ENCODE measurements at places on chromosomes 6 and 20. TPM values are rescaled to one million over a fixed set of nuclear protein-coding genes. Genes with fewer than 3 reads are reported as not detected.

The PAX1 gene
- total RNA-seq, result not detected

The BTN1A1 gene
- 0.28 TPM for total RNA-seq

The MAPK14 gene
- total RNA-seq, result 33.2 TPM

GRCh38 chr6:108638993-108639392 lies 78.3 kb downstream of the FOXO3 start:
- H3K4me1 ChIP-seq, result peaks cover 2% of the 10 kb centered on the region
- H3K27ac ChIP-seq, result no peak overlapping the region
- H3K36me3 ChIP-seq, result no peaks in the 10 kb centered on the region
- no peak for DNase-seq
- H3K4me3 ChIP-seq, result no peak overlapping the region
- no peaks in the 10 kb centered on the region for H3K27me3 ChIP-seq

DNA sequence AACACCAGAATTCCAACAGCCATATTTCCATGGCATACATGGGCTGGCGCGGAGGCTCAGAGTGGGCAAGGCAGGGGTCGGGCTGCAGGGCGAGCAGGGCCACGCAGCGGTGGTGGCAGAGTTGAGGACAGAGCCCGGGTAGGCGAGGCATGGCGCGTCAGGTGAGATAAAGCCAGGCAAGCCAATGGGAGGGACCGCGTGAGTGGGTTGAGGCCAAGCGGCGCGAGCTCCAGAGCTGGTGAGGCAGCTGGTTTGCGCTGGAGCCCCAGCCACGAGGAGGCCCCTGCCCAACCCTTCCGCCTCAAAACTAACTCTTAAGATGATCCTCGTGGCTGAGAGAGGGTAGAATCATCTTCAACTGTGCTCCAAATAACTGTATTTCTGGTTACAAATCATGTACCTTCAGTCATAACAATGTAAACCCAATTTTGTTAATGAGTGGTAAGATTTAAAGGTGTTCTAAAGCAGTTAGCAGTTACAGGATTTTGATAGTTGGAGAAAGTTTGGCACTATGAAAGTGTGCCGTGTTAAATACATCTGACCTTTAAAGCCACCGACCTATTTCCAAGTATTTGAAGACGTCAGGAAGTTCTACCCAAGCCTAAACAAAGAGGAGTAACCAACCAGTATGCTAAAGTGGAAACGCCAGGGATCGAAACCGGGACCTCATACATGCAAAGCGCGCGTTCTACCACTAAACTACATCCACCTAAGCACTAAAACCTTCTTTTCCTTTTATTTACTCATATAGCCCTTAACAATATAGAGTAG lies 107.9 kb downstream of the GPX5 start:
- H3K36me3 ChIP-seq, result no peaks in the 10 kb centered on the region
- H3K27me3 ChIP-seq, result peaks cover 10% of the 10 kb centered on the region
- DNase-seq, result no peak
- no peak overlapping the region for H3K27ac ChIP-seq
- H3K4me3 ChIP-seq, result peak overlapping the region; percentile 16

The MMS22L gene
- total RNA-seq, result 35.8 TPM

The CAP2 gene
- 10.0 TPM for total RNA-seq

The LCA5 gene
- total RNA-seq, result 3.6 TPM

DNA sequence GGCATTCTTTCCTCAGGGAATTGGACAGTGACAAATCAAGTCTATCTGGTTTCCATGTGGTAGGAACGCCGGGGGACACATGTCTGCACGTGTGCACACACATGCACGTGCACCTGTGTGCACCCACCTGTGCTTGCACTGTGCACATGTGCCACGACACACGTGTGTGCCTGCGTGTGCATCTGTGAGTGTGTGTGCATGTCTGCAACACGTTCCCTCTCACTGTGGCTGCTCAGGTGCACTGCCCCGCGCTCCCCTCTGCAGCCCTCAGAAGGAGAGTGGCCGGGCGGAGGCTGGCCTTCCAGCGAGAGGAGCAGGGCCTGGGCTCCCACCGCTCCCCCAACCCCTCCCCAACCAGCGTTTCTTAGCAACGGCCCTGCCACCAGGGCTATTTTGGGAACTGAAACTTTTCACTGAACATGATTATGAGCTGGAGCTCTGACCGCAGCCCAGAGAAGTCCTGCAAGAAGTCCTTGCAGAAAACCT lies 147.8 kb downstream of the PHACTR3 start:
- no peaks in the 10 kb centered on the region for H3K36me3 ChIP-seq
- no peaks in the 10 kb centered on the region for H3K27me3 ChIP-seq
- H3K4me1 ChIP-seq, result no peaks in the 10 kb centered on the region
- H3K4me3 ChIP-seq, result no peak overlapping the region
- no peak overlapping the region for H3K27ac ChIP-seq
- no peak for DNase-seq

DNA sequence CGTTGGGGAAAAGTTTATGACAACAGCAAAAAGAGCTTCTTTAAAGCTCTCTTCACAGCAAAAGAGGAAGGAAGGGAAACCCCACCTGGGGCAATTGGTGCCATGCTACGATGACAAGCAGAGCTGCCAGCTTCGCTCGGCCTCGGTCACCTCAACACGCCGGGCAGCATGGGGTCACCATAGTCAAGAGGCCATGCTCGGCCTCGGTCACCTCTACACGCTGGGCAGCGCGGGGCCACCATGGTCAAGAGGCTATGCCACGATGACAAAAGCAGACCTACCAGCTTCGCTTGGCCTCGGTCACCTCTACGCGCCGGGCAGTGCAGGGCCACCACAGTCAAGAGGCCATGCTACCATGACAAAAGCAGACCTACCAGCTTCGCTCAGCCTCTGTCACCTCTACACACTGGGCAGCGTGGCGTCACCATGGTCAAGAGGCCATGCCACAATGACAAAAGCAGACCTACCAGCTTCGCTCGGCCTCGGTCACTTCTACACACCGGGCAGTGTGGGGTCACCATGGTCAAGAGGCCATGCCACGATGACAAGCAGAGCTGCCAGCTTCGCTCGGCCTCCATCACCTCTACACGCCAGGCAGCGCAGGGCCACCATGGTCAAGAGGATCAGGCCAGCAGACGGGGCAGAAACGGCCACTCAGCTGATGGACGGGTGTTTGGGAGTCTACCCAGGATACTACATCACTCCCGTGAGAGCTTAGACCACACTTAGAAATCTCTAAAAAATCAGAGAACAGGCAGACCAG lies 12.1 kb downstream of the APMAP start:
- DNase-seq, result peak; percentile 7
- no peaks in the 10 kb centered on the region for H3K27me3 ChIP-seq
- H3K4me1 ChIP-seq, result no peaks in the 10 kb centered on the region
- H3K27ac ChIP-seq, result no peak overlapping the region
- no peaks in the 10 kb centered on the region for H3K36me3 ChIP-seq

GRCh38 chr20:47041396-47041899 lies 146.8 kb downstream of the EYA2 start:
- DNase-seq, result no peak
- H3K4me1 ChIP-seq, result no peaks in the 10 kb centered on the region
- no peaks in the 10 kb centered on the region for H3K36me3 ChIP-seq
- no peak overlapping the region for H3K27ac ChIP-seq
- no peak overlapping the region for H3K4me3 ChIP-seq
- H3K27me3 ChIP-seq, result no peaks in the 10 kb centered on the region

The TMEM170B gene
- total RNA-seq, result 4.3 TPM

DNA sequence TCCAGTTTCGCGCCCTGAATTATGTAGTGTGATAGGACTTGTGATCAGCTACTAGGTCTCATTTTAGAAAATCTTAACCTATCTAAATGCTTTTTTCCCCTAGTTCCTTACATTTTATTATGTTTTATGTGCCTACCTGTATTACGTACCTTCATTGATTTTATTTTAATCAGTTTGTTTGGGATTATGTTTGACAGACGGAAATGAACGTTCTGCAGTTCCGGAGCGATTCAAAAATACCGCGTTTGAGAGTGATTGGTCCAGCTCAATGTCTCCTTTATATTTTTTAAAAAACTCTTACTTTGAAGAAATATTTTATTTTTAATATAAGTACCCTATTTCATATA lies 114.3 kb upstream of the BTN3A2 start:
- peak overlapping the region; percentile 75 for H3K4me3 ChIP-seq
- no peaks in the 10 kb centered on the region for H3K36me3 ChIP-seq
- no peak for DNase-seq

GRCh38 chr20:47392015-47392720 lies 35.7 kb upstream of the ZMYND8 start:
- no peak overlapping the region for H3K4me3 ChIP-seq
- H3K27ac ChIP-seq, result no peak overlapping the region
- H3K4me1 ChIP-seq, result no peaks in the 10 kb centered on the region

DNA sequence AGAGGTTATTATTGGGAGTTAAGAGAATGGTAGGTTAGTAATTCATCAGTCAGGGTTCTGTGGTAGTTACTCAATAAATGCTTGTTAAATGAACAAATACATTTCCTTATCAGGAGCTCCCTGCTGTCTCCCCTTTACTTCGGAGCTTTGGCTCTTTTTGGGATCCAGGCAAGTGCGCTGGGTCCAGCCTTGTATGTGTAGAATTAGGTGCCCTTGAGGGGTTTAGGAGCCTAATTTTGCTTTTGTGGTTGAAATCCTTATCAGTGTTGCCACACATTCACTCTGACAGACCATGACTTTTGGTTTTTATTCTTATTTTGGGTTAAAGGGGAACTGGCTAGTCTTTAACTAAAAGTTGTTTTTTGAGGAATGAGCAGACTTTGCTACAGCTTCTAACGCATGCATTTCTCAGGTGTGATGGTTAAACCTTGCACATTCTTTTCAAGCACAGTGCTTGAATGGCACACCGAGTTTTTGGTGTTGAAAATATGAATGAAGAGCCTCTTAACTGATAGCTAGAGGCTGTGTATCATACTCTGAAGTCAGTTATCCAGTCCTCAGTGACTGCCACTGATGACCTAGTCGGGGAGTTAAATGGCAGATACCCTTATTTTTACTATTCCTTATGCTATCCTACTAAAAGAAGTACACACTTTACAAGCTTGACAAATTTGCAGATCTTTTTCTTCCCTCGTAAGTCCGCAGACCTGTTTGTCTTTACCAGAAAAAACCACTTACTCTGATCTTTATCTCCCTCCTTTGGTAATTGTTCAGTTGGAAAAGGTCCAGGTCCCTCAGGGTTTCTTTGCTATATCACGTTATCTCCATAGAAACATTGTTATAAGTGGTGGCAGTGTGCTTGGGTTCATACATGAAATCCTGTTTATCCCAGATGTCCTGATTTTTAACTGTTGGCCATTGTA lies 50.7 kb upstream of the PLCG1 start:
- no peaks in the 10 kb centered on the region for H3K27me3 ChIP-seq
- H3K36me3 ChIP-seq, result peaks cover 11% of the 10 kb centered on the region
- no peak for DNase-seq

DNA sequence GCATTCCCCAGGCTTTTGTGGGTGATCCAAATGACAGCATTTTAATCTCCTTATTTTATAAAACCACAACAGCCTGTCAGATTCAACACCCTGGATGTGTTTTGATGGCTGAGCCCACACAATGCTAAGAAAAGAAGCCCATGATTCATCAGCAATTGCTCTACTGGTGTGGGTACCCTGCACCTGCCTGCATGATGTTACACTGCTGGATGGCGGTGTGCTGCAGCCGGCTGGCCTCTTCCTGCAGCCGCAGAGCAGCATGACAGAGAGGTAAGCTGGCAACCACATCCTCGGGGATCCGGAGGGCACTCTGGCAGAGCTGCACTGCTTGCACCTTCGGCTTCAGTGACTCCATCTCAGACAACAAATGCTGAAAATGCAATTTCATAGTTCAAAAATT lies 327.5 kb downstream of the SYNE1 start:
- H3K27ac ChIP-seq, result no peak overlapping the region
- no peak for DNase-seq
- H3K27me3 ChIP-seq, result no peaks in the 10 kb centered on the region
- H3K36me3 ChIP-seq, result no peaks in the 10 kb centered on the region

The HSPA1L gene
- 1.9 TPM for total RNA-seq

DNA sequence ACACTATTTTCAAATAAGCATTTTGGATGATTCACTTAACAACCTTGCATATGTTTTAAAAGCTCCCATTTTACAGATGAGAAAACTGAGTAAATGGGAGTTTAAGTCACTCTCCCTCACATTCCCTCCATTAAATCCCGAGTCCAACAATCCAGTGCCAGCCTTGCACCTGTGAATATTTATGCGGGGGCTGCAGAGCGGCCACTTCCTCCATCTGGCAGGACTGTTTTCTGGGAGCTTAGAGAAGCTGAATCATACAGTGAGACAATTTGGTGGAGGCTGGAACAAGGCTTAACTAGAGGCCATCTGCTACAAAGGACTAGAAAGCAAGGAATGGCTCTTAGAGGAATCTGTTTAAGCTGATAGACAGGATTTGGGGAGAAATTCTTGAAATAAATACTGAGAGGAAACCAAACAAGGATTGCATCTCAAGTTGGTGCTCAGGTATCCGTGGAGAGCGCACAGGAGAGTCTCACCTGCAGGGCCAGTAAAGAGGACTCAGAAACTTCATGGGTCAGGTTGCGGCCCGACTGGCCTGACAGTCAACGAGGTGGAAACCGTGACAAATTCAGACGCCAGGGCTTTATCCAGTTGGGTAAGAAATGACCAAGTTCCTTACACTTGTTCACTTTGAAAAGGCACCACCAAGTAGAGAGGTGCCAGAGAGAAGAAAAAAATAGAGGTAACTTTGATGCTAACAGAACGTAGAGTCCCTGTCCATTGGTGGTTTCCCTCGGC lies 478.5 kb downstream of the QKI start:
- H3K27me3 ChIP-seq, result no peaks in the 10 kb centered on the region
- no peaks in the 10 kb centered on the region for H3K36me3 ChIP-seq

- no peak overlapping the region for H3K27ac ChIP-seq
- H3K4me3 ChIP-seq, result no peak overlapping the region
- no peaks in the 10 kb centered on the region for H3K36me3 ChIP-seq
- H3K4me1 ChIP-seq, result peaks cover 2% of the 10 kb centered on the region
- H3K27me3 ChIP-seq, result no peaks in the 10 kb centered on the region
Observed at GRCh38 chr20:9204979-9205378, 136.1 kb downstream of the PLCB4 start.

DNA sequence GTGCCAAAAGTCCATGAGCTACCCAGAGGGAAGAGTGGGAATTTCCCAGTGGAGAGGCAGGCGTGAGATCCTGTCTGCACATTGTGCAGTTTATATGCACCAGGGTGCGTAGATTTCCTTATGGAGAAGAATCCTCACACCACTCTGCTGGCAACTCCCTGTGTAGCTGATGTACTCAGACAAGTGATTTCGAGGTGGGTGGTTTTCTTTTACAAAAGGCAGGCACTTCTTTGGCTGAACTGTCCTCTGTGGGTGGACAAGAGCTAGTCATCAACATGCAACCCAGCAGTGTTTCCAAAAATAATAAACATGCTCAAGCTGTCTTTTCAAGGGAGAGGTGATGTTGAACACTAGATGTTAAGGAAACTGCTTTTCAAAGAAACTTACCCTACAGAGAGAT lies 121.7 kb upstream of the NXT1 start:
- no peak for DNase-seq
- H3K27ac ChIP-seq, result no peak overlapping the region
- H3K4me3 ChIP-seq, result no peak overlapping the region
- H3K27me3 ChIP-seq, result no peaks in the 10 kb centered on the region
- H3K36me3 ChIP-seq, result no peaks in the 10 kb centered on the region

The DACT2 gene
- 3.9 TPM for total RNA-seq

DNA sequence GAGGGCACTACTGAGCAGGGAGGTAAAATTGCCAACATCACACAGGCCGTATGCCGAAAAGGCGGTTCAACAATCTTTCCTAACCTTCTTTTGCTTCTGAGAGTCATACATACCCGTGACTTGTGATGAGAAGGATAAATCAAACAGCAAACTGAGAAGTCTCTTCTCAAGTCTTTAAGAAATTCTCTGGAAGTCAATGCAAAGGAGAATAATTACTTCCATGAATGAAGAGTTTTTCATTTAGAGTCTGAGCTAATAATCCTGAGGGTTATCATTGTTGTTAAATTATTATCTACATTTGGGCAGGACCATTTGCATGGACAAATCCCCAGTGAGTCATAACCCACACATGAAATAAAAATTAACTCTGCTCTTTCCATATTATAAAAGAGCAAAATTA lies 22.4 kb upstream of the ILRUN start:
- H3K36me3 ChIP-seq, result no peaks in the 10 kb centered on the region
- no peaks in the 10 kb centered on the region for H3K4me1 ChIP-seq
- no peak overlapping the region for H3K27ac ChIP-seq

The GJA10 gene
- total RNA-seq, result not detected

Measured in H1 (cell line).